A549 (cell line): ENCODE measurements at places on chromosomes 7 and 10.

DNA sequence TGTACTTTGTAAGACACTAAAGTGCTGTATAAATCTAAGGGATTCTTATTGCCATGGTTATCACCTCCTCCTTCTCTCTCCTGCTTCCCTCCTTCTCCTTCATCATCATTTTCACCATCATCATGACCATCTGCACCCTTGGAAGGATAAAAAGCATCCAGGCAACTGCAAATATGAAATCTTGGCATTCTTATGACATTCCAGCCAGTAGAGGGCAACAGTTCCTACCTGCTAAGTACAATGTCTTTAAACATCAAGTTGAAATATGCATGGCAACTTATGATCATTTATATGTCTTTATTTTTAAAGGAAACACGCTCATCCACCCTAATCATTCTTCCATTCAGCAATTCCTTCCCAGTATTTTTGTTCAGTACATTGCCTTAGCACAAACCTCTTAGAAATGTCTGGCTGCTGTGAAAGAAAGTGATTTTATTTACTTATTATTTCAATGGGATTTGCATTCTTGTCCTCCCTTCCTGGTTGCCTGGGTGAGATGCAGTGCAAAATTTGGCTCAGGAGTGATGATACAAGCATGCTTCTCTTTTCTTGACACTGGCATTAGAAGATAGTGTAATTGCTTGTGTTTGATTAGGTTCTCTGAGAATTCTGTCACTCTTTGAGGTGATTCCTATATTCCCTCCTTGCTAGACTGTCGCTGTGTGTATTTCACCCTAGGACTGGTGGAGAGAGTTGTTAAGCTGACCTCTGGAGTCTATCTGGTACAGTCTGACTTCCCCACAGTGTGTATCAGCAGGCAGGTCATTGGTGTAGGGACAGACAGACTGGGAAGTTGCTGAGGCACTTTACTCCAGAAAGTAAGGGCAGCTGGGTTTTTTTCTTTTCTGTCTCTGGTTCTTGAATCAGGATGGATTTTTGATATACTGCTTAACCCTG, 188.5 kb upstream of the BMPER start:
- DNase-seq: peak; percentile 14

DNA sequence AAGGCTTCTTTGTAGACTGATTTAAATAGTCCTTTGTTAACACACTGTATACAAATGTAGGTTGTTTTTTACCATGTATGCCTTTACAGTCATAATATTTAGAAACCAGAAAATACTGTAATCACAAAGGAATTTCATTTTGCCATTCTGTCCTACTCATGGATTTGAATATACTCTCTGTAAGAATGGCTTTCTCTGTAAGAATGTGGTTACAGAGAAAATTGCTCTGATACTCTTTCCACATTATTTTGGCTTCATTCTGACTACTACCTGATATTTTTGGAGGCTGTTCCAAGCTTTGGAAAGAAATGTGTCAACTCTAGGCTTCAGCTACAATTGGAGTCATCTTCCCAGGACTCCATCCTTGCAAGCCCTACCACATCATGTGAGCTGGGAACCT, 23.5 kb downstream of the CH25H start:
- no peak for DNase-seq

- DNase-seq: no peak
These were observed 42.4 kb upstream of the ZMYND11 start for GRCh38 chr10:92846-93245.

DNA sequence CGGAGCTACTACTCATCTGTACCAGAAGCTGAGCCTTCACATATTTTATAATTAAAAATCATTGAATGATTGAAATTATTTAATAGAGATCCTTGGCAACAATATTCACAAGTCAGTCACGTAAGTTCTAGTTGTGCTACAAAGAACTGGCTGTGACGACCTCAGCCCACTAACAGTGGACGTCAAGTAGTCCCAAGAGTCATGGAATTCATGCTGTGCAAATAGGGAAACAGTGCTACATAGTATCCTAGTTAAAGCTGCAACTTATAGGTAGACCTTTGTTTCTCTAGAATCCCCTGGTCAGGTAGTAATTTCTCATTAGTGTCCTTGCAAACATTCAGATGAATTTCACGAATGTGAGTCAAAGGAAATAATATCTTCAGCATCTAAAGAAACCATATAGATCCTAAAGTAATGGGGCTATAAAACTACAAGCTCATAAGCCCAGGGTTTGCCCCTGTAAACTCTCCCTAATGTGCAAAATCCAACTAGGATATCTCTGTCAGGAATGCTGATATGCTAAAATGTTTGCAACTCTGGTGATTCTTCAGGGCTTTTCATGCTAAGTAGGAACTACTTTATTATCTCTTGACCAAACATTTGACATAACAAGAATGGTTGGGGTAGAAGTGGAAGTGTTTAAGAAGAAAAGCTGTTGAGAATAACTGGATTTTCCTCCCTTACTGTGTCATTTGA, 31.2 kb downstream of the CFAP69 start:
- no peak for DNase-seq

DNA sequence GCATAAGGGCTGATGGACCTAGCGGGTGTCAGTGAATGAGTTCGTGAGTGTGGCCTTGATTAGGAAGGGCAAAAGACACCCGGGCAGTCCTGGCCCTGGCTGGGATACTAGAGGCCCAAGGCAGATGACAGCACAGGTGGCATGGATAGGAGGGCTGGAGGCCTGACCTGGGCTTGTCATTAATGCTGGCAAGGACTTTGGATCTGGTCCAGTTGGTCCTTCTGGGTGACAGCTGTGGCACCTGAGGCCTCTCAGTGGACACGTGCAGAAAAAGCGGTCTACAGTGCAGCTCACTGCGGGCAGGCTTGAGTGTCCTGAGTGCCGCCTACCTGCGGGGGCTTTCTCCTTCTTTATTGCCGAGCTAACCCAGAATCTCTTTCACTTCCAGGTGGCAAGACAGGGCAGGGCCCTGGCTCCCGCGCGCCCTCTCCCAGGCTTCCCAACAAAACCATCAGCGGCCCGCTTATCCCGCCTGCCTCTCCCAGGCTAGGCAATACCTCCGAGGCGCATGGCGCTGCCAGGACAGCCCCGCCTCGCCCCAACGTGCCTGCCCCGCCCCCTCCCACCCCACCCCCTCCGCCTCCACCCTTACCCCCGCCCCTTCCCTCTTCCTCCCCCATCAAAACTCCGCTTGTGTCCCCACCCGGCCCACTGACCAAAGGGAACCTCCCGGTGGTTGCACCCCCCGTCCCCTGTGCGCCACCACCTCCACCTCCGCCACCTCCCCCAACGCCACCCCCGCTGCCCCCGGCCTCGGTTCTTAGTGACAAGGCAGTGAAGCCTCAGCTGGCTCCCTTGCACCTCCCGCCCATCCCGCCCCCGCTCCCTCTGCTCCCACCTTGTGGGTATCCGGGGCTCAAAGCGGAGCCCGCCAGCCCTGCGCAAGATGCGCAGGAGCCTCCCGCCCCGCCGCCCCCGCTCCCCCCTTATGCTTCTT, 77.4 kb downstream of the WIPF3 start:
- no peak for DNase-seq

- DNase-seq: no peak
These were observed 260.8 kb upstream of the HABP2 start for GRCh38 chr10:113292086-113292485.

GRCh38 chr10:120963594-120964220, 112.5 kb downstream of the WDR11 start:
- no peak for DNase-seq

- no peak for DNase-seq
These were observed 429.7 kb downstream of the EXOC4 start for GRCh38 chr7:133682364-133683181.

GRCh38 chr10:122349758-122350369, 24.6 kb upstream of the PLEKHA1 start:
- no peak for DNase-seq

GRCh38 chr7:16816824-16817223, 12.0 kb upstream of the AGR2 start:
- no peak for DNase-seq

GRCh38 chr10:101570428-101571270, 17.4 kb downstream of the POLL start:
- no peak for DNase-seq

DNA sequence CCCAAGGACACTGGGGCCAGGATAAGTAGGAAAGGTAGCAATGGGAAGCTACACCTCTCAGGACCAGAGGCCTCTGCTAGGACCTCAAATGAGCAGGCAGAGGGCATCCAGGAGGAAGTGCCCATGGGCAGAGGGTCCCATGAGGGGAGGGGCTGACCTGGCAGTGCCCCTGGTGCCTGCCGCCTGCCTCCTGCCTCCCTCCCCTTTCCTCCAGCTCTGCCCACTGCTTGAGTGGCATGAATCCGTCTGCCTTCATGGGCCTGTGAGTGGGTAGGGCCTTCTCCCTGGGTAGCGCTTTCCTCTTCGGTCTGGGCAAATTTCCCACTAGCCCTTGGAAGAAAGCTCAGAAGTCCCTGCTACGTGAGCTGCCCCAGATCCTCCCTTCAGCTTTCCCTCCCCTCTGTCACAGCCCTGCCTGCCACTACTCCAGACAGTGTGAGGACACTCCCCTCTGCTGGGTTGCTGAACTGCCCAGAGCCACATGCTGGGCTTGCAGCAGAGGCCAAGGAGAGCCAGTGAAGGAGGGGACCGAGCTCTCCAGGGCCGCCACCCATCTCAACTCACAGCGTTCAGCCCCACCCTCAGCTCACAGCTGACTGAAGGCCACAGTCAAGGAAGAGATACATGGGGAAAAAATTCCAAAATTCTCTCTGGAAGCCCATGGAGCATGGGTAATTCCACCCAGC, 141.4 kb downstream of the ARHGAP22 start:
- no peak for DNase-seq

GRCh38 chr10:49290131-49290530, 8.8 kb upstream of the C10orf71 start:
- DNase-seq: no peak

GRCh38 chr10:121338206-121338980, 259.9 kb downstream of the FGFR2 start:
- DNase-seq: no peak

DNA sequence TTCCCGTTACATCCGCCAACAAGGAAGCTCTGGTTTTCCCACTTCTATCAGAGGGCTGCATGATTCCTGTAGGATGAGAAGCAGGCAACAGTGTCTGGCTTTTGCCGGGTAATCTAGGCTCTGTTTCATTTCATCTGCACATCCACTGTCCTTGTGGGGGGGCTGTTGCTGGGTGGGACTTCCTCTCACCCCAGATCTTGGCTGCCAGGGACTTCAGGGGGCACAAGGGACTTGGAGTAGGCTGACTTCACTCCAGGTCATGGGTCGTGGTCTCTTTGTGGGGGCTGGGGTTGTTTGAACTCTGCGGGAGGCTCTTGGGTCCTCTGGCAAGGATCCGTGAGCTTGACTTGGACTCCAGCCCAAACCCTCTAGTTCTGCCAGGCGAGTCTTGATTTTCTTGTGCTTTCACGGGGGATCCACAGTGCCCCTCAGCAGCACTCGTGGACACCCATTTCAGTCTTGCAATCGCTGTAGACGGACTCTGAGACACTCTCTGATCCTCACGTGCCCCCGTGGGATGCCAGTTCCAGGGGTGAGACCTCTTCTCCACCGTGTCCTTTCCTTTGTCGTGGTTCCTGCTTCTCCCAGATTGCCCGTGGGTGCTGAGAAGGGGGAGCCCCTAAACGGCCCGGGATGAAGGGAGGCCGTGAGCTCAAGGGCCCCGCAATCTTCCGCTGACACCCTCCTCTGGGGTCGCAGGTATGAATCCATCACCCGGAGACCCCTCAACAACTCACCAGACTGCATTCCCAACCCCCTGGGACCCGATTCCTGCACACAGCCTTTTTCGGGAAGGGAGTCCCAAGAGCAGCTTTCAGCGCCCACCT, 21.4 kb upstream of the ZNF273 start:
- no peak for DNase-seq

DNA sequence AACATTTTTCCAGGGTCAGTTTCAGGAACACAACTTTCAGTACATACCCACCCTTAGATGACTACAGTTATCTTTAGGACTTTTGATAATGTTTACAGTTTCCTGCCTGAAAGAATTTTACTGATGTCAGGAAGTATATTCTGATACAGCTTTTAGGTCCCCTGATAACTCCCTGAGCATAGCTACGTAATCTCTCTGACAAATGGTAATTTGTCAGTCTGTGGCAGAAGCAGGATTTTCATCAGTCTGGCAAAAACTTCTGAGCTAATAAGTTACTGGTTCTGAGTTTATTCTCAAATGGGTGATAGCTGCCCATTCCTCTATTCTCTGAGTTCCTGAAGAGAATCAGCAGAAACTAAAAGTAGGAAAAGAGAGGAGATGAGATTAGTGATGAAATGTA, 270.1 kb upstream of the MTPN start:
- DNase-seq: no peak

DNA sequence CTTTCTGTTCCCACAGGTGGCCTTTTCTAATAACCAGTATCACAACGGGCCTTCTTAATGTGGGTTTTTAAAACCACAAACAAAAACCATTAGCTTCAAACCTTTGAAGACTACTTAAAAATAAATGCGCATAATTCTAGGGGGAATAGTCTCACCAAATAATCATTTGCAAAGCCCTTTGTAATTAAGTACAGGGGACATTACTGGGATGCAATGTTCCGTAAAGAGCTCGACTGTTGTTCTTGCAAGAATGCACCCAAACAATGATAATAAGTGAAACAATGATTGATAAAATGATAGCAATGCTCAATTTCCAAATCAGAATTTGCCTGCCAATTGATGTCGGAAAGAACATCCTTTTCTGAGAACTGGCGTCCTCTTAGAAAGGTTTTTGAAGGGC, 589.1 kb upstream of the ADARB2 start:
- no peak for DNase-seq

DNA sequence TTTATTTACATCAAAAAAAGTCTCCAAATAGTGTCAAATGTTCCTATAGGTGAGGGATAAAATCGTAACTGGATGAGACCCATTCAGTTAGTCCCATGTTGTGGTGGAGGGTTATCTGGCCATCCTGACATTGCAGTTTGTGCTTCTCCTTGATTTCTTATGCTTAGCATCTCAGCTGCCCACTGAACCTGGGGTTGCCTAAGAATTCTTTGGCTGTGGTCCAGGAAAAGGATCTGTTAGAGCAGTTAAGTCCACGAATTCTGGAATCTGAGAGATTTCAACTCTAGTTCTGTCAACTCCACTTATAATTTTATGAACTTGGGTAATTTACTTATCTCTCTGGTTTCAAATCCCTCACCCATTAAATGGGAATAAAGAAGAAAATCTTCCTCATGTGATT, 1673.4 kb downstream of the REEP3 start:
- DNase-seq: no peak
